ENCODE measurements at places on chromosomes 13 and 19.
A peak's percentile ranks its signal among the peaks of the same experiment; 100 is the strongest.

- DNase-seq: no peak
Measured at GRCh38 chr19:54294539-54294938, 13.6 kb upstream of the LILRB2 start.

DNA sequence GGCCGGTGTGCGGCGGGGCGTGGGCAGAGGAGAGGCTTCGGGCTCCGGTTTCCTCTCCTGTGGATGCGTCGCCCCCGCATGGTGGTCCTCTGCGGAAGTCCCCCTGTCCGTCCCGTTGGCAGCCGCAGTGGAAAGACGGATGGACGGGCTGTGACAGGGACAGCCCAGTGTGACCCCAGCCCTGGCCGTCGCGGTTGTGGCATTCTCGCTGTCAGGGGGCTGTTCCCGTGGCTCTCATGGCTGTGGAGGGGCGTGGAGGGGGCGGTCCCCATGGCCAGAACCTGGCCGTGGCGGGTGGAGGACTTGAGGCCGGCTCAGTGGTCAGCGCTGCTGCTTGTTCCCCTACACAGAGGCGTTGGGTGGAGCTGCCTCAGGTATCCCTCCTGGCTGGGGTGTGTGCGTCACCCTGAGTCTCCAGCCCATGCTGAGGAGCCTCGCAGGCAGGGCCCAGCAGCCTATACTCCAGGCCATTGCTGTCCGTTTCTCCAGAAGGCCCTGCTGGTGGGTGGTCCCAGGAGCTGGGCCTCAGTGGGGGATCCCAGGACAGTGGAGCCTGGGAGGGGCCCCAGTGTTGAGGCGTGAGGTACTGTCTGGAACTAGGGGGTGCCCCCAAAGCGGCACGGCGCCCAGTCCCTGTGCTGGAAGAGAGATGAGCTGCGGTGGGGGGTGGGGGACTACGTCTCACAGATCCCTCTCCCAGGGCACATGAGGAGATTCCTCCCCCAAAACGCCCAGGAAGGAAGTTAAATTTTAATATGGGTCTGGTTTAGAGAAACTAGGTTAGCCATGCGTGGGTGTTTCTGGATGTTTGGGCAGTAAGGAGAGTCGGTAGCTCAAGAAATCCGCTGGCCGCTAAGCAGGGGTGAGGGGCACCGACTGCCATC is 20.3 kb downstream of the CSNK1G2 start:
- no peak for DNase-seq

GRCh38 chr19:6854758-6855157 is 32.6 kb upstream of the ADGRE1 start:
- DNase-seq: no peak

- peak; percentile 52 for DNase-seq
Measured at GRCh38 chr19:13902993-13903555, 2.8 kb downstream of the BRME1 start.

- no peak for DNase-seq
Measured at GRCh38 chr19:38838986-38839761, 7.6 kb upstream of the ECH1 start.

GRCh38 chr13:43884222-43884621 is 4.5 kb downstream of the LACC1 start:
- DNase-seq: no peak

GRCh38 chr13:27168086-27168485 is 3.5 kb downstream of the USP12 start:
- DNase-seq: peak; percentile 22

GRCh38 chr13:28392896-28393505 is 101.9 kb downstream of the FLT1 start:
- DNase-seq: no peak

GRCh38 chr13:36950920-36951319 is 30.9 kb upstream of the SMAD9 start:
- DNase-seq: no peak

- DNase-seq: no peak
Measured at GRCh38 chr13:39451860-39452301, 151.1 kb downstream of the LHFPL6 start.

- no peak for DNase-seq
Measured at GRCh38 chr13:42638886-42639285, 64.9 kb downstream of the TNFSF11 start.

DNA sequence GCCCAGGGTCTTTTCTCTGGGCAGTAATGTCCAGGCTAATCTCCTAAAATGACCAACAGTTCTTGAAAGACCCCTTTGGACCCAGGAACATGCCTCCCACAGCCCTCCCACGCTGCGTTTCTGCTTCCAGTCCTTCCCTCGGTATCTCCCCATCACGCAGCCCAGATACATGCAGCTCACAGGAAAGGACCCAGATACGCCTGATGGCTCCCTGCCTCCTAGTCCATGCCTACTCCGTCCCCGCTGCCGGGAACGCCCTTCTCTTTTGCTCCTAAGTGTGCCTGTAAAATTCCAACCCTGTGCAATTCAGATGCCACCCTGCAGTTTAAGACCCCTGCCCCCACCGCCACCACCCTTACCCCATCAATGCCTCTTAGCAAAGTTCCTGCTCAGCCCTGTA is 778 bp downstream of the MUC16 start:
- no peak for DNase-seq

DNA sequence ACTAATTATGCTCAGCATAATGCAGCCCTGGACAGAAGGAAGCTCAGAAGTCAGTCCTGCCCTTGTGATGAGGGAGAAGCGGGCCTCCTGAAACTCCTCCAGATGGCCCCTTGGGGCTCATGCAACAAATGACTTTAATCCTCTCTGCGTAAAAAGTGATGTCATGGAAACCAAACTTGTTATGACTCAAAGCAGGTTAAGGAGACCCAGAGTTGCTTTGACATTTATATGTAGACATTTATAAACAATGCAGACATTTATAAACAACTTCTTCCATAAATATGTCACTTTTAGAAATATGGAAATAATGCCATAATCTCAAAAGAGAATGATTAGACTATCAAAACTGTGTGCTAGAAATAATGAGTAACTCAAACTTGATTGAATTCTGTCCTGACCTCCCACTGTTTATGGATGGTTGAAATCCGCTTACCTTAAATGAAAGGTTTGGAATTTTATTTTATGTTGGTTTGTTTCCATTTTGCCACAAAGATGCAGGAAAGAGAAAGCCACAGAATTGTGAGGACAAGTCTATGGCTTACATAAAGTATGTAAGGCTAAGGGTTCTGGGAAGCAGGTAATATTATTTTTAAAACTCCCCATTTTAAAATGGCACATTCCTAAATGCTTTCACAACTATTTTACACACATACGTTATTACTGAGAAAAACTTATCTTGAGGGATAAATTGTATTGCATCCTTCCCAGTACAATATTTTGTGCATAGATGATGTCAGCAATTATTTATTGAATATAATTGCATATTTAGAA is 73.7 kb downstream of the CYSLTR2 start:
- DNase-seq: no peak

DNA sequence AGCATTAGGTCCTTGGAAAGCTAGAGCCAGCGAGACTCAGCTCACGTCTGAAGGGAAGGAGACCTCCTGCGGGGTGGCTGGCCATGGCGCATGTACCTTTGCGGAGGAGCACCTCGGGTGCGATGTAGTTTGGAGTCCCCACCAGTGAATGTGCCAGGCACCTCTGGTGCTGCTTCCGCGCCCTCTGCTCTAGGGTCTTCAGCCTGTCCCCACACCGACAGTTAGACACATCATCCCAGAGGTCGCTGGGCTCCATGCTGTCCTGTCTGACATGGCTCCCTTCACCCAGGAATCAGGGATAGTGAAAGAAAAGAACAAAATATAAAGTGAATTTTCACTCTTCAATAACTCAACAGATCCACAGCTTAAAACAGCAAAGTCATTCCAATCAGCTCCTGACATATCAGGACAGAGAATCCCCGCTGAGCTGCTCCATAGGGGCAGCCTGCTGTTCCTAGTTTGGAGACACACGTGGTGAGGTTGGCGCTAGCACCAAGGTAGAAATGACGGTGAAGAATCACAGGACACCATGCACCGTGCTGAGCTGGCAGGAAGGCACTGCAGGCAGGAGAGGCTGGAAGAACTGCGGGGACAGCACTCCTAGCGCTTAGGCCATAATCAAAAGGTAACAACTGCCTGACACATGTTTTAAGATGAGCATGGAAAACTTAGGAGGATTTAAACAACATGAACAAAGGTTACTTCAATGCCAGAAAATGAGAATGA is 79.0 kb upstream of the XPO4 start:
- DNase-seq: no peak

DNA sequence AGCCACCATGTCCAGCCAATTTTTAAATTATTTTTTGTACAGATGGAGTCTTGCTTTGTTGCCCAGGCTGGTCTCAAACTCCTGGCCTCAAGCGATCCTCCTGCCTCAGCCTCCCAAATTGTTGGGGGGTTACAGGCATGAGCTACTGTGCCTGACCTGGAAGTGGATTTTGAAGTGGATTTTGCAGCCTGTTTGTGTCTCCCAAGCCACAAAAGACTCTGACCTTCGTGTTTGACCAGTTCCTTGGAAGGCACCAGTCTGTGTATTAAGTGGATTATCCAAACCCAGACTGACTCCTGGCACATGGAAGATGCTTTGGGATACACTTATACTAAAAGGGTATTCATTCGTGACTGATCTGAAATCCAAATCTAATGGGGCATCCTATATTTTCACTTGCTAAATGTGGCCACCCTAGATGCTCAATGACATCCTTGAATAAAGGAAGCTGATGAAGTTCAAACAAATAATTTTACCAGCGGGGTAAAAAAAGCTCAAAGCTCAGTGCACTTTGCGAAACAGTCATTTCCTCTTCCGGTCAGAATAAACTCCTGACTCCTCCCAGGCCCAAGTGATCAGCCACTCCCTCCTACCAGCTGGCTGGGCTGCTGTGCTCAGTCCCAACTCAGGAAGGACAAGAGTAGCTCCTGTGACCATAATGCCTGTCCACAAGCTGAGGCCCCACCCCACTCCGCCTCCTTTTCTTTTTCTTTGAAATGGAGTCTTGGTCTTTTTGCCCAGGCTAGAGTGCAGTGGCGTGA is 32.6 kb upstream of the GATAD2A start:
- DNase-seq: peak; percentile 50

- no peak for DNase-seq
Measured at GRCh38 chr13:85729296-85729695, 69.9 kb downstream of the SLITRK6 start.

DNA sequence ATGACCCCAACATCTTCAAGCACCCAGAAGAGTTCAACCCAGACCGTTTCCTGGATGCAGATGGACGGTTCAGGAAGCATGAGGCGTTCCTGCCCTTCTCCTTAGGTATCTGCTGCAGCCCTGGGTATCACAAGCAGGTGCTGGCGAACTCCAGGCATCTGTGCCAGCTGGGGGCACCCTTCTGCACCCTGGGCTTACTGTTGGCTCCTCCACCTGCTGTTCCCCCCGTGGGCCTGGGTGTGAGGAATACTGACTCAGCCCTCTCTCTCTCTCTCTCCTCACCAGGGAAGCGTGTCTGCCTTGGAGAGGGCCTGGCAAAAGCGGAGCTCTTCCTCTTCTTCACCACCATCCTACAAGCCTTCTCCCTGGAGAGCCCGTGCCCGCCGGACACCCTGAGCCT is 13.0 kb downstream of the CYP2S1 start:
- peak; percentile 40 for DNase-seq

DNA sequence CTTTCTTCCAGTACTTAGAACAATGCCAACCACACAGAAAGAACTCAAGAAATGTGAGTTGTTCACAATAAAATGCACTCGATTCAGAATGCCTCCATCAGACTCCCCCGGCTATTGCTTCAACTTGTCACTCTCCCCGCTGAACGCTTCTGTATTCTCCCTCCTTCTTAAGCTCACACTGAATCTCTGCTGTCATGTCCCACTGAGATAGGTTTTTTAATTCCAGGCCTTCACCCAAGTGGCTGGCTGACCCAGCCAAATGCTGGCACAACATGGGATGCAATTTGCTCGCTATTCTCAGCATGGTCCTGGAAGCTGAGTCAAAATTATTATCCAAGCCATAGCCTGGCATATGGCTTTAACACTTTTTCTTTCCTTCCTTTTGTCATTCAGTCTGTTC is 76.8 kb upstream of the SERP2 start:
- DNase-seq: no peak

DNA sequence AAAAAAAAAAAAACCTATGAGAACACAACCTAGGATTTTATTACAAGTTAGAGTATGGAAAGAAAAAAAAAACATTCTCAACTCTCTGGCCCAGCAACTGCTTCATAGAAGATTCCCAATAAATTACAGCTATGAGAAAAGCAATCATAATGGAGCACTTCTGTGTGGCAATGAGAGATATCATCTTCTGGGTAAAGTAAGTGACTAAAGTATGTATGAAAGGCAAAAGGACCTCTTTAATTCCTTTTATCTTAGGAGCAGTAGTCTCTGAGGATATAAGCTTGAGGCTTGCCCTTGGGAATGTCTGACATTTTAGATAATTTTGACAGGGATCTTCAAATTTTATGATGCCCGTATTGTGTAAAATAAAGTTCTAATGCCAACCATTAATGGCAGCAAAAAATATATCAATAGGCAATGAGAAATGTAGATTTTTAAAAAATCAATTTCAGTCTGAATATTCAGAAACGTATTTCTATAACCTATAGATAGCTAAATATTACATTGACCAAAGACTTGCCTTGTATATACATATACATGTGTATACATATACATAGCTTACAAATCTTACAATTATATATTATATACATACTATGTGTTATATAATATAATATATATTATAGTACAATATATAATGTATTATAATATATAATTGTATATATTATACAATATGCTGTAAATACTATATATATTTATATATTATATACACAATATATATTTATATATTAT is 823.9 kb upstream of the SLITRK1 start:
- no peak for DNase-seq

DNA sequence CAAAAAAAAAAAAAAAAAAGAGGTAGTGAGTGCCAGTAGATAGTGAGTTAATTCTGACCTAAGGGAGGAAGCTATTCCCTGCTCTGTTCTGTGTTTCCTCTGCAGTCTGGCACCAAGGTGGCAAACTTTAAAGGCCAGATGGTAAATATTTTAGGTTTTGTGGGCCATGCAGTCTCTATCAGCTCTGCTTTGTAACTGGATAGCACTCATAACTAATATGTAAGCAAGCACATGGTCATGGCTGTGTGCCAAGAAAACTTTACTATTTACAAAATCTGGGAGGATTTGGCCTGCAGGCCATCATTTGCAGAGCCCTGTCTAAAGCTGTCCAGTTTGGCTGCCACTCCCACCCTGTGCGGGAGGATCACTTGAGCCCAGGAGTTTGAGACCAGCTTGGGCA is 4.3 kb downstream of the PIN1 start:
- DNase-seq: no peak

DNA sequence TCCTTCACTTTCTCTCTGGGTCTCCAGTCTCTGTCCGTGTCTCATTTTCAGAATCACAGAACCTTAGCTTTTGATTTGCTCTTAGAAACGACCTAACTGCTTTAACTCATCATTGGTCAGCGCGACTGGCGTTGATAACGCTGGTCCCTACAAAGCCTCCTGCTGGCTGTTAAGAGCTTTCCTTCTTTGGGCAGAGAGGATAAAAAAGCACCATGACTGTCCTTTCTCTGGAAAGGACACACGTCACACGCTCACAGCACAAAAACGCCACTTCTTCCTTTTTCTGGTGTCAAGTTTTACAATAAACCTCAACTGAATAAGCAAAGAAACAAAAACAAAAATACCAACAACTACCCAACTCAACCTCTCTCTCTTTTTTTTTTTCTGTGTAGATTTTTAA is 1.7 kb upstream of the KLK12 start:
- no peak for DNase-seq
